CD4-positive, alpha-beta T cell (primary cell): ENCODE measurements at places on chromosomes 5 and 9.
A peak's percentile ranks its signal among the peaks of the same experiment; 100 is the strongest.

DNA sequence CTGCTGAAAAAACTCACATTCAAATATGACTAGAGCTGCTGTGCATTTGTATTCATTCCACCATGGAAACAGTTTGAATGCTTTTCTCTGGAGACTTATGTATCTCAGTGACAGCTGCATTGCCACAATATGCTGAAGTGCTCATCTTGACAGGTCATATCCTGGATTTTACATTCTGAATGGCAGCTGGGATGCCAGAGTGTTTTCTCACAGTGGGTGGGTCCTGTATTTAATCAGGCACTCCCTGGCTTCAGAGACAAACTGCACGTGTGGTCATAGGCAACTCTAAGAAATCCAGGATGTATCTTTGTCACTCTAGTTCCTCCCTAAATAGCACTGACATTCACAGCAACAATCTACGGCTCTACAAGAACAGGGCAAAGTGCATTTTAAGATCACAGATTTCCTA, 75.6 kb downstream of the ST8SIA4 start:
- DNase-seq, result no peak

- no peak for DNase-seq
These were observed 710.0 kb upstream of the GRAMD2B start for GRCh38 chr5:125713109-125713805.

GRCh38 chr5:37842048-37842447, 2.2 kb upstream of the GDNF start:
- no peak for DNase-seq

GRCh38 chr9:105822814-105823213, 128.5 kb downstream of the TMEM38B start:
- DNase-seq, result no peak

DNA sequence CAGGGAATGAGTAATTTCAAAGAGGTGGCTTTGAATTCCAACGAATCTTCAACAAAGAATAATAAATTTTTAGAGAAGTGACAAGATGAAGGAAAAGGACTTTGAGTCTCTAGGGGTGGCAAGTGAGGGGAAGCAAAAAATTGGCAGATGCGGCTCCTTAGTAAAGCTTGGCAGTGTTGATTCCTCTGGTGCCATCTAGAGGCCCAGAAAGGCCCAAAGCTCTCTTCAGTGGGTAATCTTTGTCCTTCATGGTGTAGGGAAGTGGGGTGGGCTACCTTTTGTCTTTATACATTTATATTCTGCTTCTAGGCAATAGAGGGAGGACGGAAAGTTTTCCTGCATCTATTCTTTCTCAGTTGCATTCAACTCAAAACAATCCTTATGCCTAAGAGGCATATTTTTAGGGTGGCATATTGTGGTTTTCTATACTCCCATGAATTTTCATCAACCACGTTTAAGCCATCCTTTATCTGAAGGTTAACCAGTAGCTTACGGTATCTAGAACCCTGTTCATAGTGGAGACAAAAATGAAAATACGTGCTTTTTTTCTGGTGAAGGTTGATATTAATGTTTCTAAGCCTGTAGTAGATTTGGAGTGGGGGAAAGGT, 17.5 kb upstream of the ROPN1L start:
- DNase-seq, result peak; percentile 48
